ENCODE measurements at places on chromosomes 5 and 9. TPM values are rescaled to one million over a fixed set of nuclear protein-coding genes. Genes with fewer than 3 reads are reported as not detected.

DNA sequence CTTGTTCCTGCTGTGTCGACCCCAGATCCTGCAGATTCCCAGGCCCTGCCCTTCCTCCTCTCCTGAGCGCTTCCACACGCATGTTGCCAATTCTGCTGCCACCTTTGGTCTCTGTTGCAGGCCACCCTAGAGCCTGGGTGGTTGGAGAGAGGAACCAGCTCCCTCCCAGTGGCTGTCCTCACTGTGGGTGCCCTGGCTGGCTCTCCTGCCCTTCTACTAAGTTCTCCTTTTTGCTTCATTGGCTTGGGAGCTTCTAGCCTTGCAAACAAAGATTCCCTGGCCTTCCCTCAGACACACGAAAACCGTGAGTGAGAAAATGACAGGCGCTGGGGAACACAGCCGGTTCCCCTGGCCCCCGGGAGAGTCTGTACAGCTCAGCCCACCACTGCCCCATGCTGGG, 14.2 kb upstream of the NCS1 start:
- DNase-seq = no peak

DNA sequence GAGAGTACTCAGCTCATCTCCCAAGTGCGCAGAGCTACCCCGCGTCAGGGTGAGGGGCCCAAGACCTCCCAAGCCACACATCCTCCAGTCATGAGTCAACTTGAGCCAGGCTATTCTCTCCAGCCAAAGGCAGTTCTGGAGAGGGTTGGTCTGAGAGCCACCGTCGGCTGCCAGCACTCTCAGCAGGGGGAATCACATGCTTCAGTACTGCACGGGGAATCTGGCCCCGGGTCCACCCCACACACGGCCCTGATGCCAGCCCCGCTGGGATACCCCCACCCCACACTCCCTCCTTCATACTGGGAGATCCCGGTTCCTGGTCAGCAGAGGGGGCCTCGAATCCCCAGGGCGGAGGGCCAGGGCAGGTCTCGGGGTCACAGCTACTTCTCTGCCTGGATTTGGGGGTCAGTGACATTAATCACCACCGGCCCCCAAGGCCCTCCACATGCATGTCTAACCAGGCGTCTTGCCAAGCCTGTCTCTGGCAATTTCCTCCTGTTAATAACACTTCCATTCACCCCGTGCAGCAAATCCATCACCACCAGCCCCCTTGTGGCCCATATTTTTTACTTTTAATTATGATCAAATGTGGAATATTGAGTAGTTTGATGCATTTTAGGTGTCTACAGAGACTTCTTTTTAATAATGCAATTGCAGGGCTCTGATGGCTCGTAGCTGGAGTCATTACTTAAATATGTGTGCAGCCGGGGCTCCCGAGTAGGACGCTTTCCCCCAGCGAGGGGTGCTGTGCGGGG, 102.9 kb upstream of the PPP1R26 start:
- DNase-seq = no peak

The SPINK7 gene
- not detected for total RNA-seq

GRCh38 chr9:127767410-127767809, 11.1 kb downstream of the SH2D3C start:
- DNase-seq = no peak

GRCh38 chr9:87285183-87285850, 212.3 kb upstream of the DAPK1 start:
- DNase-seq = no peak

DNA sequence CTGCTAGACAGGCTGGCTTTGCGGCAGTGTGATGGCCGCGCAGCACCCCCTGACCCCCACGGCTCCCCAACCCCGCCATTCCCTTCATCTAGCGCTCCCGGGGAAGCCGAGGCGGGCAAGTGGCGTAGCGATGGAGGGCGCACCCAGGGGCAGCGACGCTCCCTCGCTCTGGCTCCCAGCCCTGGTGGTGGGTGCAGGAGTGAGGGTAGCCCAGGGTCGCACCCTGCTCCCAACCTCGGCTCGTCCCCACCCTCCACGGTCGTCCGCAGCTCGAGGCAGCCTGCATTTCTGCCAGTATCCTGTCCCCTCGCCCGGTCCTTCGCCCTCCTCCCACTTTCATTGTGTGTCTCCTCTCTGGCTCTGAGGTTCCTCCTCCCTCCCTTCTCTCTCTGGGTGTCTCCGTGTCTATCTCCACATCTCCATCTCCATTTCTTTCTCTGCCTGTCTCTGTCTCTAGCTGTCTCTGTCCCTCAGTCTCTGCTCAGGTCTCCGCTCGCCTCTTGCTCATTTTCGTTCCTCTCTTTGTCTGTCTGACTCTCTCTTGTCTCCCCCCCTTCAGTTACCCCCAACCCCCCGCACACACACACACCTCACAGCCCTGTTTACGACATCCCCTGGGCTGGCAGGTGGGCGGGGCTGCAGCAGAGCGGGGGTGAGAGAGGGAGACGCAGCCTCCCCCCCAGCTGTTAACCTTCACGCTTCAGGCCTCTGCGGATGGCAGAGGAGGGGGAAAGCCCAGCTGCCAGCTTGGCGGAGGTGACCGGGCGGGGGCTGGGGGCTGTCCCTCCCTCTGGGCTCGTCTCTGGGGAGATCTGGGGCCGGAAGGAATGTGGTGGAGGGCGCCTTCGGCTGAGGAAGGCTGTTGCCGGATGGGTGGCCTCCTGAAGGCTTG, 48.7 kb upstream of the PSD2 start:
- no peak for DNase-seq

Data from lower lobe of right lung (tissue), 2 donors.